AG04449 (cell line): ENCODE measurements at places on chromosomes 2 and 18.

DNA sequence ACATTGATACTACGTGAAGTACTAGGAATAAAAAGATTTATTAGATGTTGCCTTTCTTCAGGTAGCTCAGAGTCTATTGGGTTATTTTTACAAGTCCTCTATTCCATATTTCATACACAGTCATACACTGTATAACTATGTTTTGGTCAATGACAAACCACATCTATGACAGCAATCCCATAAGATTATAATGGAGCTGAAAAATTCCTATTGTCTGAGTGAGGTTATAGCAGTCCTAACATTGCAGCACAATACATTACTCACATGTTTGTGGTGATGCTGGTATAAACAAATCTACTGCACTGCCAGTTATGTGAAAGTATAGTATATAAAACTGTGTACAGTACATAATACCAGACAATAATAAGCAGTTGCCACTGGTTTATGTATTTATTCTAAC, 595.1 kb downstream of the MBD2 start:
- no peak for DNase-seq

DNA sequence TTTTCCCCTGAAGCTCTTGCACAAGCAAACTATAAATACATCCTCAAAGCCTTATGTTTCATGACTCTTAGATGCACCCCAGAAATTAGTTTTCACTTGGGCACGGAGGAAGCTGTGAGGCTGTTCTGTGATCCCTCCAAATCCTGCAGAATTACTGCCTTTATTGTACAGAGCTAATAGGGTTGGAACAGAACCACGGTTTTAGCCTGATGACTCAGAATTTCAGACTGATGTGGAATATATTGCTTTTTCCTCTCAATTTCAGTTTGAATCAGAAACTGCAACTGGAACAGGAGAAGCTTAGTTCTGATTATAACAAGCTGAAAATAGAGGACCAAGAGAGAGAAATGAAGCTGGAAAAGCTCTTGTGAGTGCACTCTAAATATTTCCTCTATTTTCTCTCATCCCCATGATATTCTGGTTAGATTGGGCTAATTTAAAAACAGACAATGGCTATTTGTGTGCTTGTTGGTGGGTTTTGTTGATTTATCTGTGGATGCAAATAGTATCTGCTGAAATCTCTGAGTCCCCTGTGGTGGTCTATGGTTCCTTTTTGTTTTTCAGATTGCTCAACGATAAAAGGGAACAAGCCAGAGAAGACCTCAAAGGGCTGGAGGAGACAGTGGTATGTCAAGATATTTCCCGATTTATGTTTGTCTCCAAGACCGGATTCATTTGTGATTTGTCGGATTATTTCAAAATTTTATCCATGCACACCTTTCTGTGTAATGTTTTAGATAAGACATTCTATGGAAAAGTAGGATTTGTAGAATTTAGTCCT, 38.2 kb upstream of the LYPD6B start:
- no peak for DNase-seq

DNA sequence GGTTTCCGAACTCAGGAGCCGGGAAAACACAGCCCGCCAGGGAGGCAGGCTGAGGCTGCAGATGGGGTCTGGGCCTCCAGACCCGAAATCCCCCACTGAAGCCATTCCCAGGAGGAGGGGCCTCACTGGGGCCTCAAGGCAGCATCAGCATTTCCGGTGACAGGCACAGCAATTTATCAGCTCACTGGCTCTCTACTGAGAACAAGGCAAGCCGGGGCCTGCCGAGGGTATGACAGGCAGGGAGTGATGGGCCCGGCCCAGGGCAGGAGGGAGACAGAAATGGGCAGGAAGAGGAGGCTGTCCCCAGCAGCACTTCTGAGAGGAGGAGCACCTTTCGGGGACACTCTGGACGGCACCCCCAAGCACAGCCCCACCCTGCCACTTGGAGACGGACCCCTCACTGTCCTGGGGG, 12.5 kb downstream of the SDC1 start:
- no peak for DNase-seq

GRCh38 chr18:6373187-6373586, 41.5 kb downstream of the L3MBTL4 start:
- no peak for DNase-seq

DNA sequence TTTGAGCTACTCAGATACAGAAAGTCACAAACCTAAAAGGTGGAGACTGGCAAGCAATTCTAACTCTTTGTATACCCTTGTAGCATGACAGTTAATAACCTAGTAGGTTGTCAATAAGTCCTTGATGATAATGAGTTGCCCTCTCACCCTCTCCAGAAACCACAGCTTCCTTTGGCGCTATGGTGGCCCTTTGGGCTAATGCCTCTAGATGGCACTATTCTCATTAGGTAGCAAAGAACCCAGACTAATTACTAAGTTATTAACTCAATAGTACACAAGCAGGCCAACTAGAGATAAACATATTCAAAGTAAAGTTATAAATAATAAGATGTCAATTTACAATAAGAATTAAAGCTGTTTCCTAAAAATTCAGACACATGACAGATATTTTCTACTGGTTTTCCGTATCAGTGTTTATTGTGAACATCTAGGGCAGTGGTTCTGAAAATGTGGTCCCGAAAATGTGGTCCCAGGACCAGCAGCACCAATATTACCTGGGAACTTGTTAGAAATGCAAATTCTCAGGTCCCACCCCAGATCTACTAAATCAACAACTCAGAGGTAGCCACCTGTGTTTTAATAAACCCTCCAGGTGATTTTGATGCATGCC, 41.1 kb downstream of the LDAH start:
- no peak for DNase-seq

DNA sequence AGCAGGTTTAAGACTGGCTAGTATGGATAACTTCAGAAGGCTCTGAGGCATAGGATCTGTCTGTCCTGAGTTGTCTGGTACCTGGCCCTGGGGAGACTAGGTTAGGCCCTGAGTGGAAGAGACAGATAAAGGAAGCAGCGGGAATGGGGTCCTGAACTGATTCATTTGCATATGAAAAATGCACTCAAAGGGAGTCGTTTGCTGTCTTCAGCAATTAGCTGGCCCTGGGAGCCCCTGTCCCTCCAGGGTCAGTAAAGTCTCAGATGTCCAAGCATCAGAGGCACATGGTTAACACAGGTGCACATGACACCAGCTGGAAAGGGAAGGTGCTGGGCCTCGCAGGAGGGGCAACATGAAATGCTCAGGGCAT, 172.4 kb downstream of the ACOXL start:
- no peak for DNase-seq
